ENCODE measurements at places on chromosomes 2 and 18.

DNA sequence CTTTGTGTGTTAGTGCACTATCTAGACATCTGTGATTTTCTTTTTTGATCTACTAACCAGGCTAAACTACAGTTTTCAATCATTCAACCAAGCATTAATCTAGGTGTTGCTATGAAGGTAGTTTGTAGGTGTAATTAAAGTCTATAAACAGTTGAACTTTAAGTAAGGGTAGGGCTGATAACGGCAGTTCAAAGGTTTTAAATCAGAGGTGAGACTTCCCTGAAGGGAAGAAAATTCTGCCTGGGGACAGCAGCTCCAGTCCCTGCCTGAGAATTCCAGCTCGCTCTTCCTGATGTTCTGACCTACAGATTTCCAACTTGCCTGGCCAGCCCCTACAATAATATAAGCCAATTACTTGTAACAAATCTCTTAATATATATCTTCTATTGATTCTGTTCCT is 663.9 kb downstream of the MBD2 start:
- no peak for DNase-seq

- DNase-seq: no peak
Measured at GRCh38 chr2:99711144-99711543, 221.3 kb upstream of the REV1 start.

DNA sequence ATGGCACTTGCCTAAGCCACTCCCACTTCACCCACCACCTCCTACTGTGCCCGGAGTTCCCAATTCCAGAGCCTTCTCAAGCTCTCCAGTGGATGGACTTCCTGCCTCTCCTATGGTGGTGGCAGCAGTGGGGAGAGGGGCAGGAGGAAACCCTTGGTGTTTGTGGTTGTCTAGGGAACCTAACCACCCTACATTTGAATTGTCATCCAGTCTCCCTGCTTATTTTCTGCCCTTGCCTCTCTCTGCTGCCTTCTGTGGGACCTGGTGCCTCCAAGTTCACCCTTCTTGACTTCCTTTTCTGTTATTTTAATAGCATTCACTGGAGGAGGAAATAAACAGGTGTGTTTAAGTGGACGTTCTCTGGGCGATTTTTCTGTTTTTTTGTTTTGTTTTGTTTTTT is 50.0 kb upstream of the HPCAL1 start:
- no peak for DNase-seq

DNA sequence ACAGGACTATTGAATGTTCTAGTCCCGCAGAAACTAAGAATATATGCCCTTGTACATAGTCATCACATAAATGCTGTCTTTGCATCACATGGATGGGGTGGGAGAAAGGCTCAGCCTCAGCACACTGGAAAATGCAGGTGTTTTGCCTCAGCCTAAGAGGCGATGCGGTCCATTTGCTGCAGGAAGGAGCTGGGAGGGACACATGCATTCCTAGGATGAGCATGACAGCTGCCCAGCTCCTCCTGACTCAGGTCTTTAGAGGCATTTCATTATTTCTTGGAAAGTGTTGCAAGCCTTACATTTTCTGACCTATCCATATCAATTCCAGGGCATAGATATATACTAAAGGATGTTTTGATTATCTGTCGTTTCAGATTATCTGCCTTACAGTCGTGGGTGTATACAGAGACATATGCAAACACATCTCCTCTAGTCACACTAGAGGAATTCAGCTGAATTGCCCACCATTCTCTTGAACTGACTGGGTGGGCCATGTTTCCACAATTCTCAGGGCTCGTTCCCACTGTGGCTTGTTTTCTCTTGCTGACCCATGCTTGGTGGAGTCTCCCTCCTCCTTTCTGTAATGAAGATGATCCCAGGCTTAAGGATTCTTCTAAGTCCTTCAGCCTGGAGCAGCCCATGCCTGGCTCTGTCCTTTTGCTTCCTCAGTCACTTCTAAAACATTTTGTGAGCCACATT is 156.9 kb downstream of the SETBP1 start:
- peak; percentile 56 for DNase-seq
